ENCODE measurements at places on chromosomes 7 and 10. TPM values are rescaled to one million over a fixed set of nuclear protein-coding genes. Genes with fewer than 3 reads are reported as not detected.
A peak's percentile ranks its signal among the peaks of the same experiment; 100 is the strongest.

Gene FAM237B
- not detected for total RNA-seq

Gene CTBP2
- not detected for total RNA-seq

Gene FGFBP3
- total RNA-seq: 1.1 TPM

Gene TMEM26
- not detected for total RNA-seq

Gene VSTM4
- total RNA-seq: not detected

GRCh38 chr7:11170863-11171568 is 197.3 kb downstream of the PHF14 start:
- DNase-seq: no peak

DNA sequence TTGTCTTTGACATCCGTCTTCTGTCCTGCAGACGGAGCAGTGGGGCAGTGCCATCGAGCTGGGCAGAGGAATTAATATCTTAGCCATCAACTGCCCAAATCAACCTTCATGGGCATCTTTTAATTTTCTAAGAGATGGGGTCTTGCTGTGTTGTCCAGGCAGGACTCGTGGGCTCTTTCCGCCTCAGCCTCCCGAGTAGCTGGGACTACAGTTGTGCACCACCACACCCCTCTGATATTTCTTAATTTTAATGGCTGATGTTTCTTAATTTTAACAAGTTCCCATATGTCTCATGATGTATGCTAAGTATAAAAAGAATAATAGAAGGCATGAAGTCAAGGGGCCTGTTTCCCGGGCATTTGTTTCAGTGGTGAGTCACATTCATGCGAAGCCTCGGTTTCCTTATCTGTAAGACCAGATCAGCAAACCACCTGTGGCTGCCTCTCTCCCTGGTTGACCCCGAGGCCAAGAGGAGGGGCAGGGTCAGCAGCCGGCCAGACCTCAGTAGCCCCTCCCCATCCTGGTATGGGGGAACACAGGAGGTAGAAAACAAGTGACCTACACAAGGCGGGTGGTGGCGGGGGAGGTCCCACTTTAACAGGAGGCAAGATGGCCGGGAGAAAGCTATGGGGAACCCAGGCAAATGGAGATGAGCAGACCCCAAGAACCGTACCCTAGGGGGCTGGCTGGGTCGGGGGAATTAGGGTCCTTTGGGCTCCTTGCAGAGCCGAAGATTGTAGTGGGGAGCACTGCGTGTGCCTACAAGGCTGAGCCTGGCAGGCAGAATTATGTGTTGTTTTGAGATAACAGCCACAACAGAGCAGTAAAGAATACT is 85.5 kb downstream of the CUX1 start:
- no peak for DNase-seq

DNA sequence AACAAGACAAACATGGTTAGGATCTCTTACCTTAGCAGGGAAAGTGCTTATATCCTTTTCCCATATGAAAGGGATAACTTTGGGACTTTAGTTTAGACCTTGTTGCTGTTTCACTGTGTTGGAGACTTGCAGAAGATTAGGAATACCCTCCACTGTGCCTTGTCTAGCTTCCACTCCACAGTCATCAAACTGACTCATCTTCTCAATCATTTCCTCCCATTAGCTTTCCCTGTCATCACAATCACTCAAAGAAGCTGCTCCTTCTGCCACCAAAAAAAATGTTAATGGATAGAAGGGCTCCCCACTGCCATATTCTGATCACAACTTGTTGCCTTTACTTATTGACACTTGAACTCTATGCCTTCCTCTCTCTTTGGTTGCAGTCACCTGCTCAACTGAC is 16.8 kb downstream of the GNG11 start:
- no peak for DNase-seq

Gene BLVRA
- total RNA-seq: 64.2 TPM

- no peak for DNase-seq
These were observed 290.0 kb upstream of the GLI3 start for GRCh38 chr7:42527004-42527403.

Gene NANOS1
- 1.7 TPM for total RNA-seq

Gene BEND7
- total RNA-seq: 15.4 TPM

GRCh38 chr10:13354783-13355182 is 6.7 kb upstream of the SEPHS1 start:
- DNase-seq: no peak

GRCh38 chr10:58438986-58439385 is 53.8 kb downstream of the TFAM start:
- no peak for DNase-seq

Gene ZNF487
- 7.4 TPM for total RNA-seq

GRCh38 chr7:134444198-134444960 is 14.5 kb downstream of the AKR1B1 start:
- no peak for DNase-seq

GRCh38 chr7:69919426-69920111 is 321.3 kb downstream of the AUTS2 start:
- DNase-seq: no peak

Gene ANLN
- total RNA-seq: 72.0 TPM

GRCh38 chr7:88401009-88401623 is 94.4 kb upstream of the STEAP4 start:
- peak; percentile 14 for DNase-seq

GRCh38 chr7:156560075-156560474 is 80.5 kb upstream of the RNF32 start:
- DNase-seq: peak; percentile 29

Gene GPR37
- total RNA-seq: not detected

GRCh38 chr10:104617831-104618230 is 23.3 kb upstream of the SORCS3 start:
- DNase-seq: no peak

- peak; percentile 47 for DNase-seq
These were observed 832 bp downstream of the XRCC2 start for GRCh38 chr7:152674860-152675758.

Gene GCK
- not detected for total RNA-seq

DNA sequence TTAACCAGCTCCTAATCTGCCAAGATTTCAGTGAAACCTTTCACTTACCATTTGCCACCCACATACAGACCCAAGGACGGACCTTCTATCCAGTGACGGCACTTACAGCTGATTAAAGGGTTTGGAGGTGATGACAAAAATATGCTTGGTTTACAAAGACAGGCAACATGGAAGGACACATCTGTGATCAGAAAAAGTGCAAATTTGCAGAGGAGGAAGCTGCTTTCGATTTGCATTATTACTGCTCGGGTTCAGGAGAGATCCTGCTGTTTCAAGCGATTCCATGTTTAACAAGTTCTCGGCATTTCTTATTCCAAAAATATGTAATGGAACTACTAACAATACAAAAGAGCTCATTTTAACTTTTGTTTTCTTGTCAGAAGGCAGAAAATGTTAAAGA is 109.0 kb downstream of the JAZF1 start:
- no peak for DNase-seq

GRCh38 chr10:106957823-106958588 is 206.5 kb downstream of the SORCS1 start:
- peak; percentile 5 for DNase-seq

GRCh38 chr7:83648464-83649241 is at the start of gene SEMA3E:
Gene SEMA3E, minus strand, starts transcription at chr7:83649139.
- DNase-seq: no peak

- DNase-seq: no peak
These were observed 20.5 kb downstream of the SMNDC1 start for GRCh38 chr10:110284262-110284661.

DNA sequence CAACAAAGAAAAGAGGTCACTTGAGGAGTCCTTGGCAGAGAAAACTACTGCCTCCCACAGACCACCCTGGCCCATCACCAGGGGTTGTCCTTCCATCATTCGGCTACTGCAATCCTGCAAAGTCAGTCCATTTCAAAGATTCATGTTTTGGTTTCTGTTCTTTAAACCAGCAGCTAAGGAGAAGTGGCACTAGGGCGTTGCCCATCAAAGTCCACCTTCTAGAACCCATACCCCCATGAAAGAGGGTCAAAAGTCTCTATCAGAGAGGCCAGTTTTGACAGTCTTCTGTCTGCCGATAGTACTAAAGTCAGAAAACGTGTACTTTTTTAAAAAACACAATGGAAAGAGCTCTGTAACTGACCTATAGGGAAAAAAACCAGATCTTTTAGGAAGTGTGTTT is 14.4 kb downstream of the CCDC6 start:
- no peak for DNase-seq

GRCh38 chr10:131792809-131793208 is 108.0 kb upstream of the PPP2R2D start:
- no peak for DNase-seq

- no peak for DNase-seq
These were observed 157.3 kb upstream of the PPP2R2D start for GRCh38 chr10:131743190-131744151.

Gene PRXL2A
- total RNA-seq: 57.4 TPM

- no peak for DNase-seq
These were observed 23.0 kb downstream of the ASB4 start for GRCh38 chr7:95508780-95509179.

Gene ST8SIA6
- total RNA-seq: not detected

Gene ENTPD1
- total RNA-seq: 0.07 TPM

- DNase-seq: no peak
These were observed 166.3 kb upstream of the ADCY1 start for GRCh38 chr7:45407730-45408408.

Gene KCNH2
- total RNA-seq: not detected

DNA sequence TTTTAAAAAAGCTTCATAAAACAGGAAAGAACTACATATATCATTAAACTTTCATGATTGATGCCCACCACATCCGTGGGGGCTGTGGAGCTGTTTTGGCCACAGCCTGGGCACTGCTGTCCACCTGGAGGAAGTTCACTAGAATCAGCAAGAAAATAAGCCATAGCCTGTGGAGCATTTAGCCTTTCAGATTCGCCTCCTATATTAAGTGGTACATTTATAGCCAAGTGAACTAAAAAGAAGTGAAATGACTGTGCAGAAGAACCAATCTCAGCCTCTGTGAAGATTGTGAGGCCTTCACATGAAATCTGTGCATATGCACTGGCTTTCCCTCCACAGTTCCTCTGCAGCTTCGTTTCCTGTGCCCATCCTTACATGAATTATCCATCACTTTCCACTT is 23.5 kb downstream of the WNT16 start:
- no peak for DNase-seq

GRCh38 chr10:90862908-90863514 is 5.2 kb upstream of the HTR7 start:
- DNase-seq: peak; percentile 16

DNA sequence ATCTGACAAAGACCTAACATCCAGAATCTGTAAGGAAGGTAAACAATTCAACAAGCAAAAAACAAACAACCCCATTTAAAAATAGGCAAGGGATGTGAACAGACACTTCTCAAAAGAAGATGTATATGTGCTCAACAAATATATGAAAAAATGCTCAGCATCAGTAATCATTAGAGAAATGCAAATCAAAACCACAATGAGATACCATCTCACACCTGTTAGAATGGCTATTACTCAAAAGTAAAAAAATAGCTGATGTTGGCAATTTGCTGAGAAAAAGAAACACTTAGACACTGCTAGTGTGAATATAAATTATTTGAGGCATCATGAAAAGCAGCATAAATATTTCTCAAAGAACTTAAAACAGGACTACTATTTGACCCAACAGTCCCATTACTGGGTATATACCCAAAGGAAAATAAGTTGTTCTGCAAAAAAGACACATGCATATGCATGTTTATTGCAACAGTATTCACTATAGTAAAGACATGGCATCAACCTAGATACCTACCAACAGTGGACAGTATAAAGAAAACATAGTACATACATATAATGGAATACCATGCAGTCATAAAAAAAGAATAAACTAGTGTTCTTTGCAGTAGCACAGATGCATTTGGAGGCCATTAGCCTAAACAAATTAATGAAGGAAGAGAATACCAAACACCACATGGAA is 980.1 kb downstream of the KCNMA1 start:
- DNase-seq: no peak

DNA sequence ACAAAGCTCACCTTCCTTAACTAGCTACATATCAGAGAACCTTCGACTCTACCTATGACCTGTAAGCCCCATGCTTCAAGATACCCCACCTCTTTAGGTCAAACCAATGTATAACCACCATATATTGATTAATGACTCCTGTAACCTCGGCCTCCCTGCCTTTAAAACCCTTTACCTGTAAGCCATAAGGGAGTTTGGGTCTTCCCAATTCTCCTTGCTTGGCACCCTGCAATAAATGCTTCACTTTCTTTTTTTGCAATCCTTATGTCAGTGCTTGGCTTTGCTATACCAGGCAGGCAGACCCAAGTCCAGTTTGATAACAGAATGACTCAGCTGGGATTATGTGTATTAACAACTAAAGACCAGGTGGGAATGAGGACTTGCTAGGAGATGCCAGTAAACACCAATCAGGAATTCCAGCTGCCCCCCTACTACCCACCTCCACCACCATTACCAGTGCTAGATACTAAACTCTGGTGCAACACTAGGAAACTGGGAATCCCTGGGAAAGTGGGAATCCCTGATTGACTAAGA is 22.0 kb upstream of the SLC35G1 start:
- DNase-seq: no peak

DNA sequence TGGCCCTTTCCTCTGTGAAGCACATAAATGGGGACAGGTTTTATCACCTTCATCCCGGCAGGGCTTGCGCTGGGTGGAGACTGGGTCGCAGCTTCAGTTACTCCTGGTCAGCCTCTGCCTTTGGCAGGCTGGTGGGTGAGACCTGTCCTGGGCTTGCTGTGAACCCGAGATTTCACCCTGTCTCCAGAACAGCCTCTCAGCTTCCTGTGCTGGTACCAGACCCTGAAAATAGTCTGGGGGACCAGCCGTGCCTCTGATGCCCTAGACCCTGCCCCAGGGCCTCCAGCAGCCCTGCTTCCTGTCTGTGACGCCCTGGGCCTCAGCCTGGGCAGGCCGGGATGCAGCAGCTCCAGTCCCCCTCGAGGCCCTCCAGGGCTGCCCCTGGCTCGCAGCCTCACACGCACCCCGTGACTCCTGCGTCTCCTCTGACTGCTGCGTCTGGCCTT is 13.2 kb upstream of the PWWP2B start:
- no peak for DNase-seq

Gene GLRX3
- total RNA-seq: 135 TPM

DNA sequence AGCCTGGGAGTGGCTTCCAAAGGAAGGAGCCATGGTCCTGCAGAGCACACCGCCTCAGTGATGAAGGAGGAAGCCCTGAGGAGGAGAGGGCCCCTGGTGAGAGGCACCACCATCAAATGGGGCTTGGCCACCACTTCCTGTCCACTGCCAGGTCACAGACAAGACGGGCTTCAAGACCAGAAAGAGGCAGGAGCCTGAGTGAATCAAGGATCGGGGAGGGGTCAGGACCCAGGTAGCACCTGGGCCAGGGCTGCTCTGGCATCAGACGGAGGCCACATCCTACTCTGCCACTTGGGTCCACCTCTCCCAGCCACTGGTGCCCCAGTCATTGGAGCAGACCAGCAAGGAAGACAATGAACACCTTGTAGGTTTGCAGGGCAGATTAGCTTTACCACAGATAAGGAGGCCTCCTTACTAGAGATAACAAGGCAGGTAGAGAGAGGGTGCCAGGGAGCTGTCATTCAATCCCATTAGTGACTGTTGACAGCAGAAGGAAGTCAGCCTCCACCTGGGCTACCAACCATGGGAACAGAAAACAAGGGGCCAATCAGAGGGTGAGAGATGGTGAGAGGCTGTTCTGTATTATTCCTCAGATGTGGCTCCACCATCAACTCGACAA is 143.4 kb downstream of the TNS3 start:
- no peak for DNase-seq

Gene CALHM1
- not detected for total RNA-seq

Measured in HepG2 (cell line).